HepG2 (cell line): ENCODE measurements at places on chromosomes 4 and X. TPM values are rescaled to one million over a fixed set of nuclear protein-coding genes. Genes with fewer than 3 reads are reported as not detected.

The TEX13B gene
- total RNA-seq: not detected in 2 replicates

The PGAM4 gene
- 0.33 TPM in 1 of 2 replicates, not detected in the other for total RNA-seq

The SLC10A3 gene
- total RNA-seq: 10.1 and 10.8 TPM in 2 replicates

The ETDB gene
- total RNA-seq: not detected in 2 replicates

GRCh38 chr4:107862658-107863057 lies 37.9 kb downstream of the SGMS2 start:
- DNase-seq: peak; percentile 5

GRCh38 chr4:15868111-15868510 lies 70.4 kb downstream of the FGFBP1 start:
- DNase-seq: no peak

GRCh38 chr4:13539619-13540445 lies 4.5 kb downstream of the NKX3-2 start:
- no peak for DNase-seq

DNA sequence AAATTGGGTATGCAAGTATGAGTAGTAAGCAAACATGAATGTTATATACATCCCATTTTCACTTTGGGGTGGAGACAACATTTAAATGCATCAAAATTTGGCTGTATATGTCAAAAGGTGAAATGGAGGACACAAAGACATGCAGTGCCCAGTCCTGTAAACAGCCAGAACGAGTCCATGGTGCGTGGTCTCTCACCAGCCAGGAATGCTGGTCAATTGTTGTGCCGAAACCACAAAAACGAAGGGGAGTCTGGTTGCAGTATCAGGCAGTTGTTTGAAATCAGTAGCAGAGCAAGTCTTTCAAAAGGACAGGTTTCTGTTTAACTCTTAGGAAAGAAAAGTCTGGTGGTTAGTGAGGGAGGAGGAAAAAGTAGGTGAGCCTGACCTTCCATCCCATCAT lies 22.3 kb upstream of the RNF150 start:
- DNase-seq: no peak

- no peak for DNase-seq
Observed at GRCh38 chrX:13994104-13994503, 35.6 kb downstream of the GEMIN8 start.
